ENCODE measurements at places on chromosomes 11 and 22.

GRCh38 chr22:22954656-22955055 lies 67.0 kb downstream of the IGLL5 start:
- no peak for DNase-seq

DNA sequence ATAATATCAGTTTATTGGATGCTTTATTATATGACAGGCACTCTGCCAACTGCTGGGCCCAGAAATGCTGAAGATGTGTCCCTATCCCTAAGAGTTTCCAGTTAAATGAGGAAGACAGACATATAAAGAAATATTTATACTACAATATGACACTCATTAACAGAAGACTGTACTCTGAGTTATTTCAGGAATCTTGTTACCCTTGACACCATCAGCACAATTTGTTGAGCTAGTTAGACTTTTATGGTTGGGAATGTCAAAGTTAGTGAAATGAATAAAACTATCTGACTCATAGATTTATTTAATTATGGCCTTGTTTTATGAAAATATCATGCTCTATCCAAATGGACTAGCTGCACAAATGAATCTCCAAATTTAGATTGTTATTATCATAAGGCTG lies 25.6 kb upstream of the MSANTD4 start:
- no peak for DNase-seq

DNA sequence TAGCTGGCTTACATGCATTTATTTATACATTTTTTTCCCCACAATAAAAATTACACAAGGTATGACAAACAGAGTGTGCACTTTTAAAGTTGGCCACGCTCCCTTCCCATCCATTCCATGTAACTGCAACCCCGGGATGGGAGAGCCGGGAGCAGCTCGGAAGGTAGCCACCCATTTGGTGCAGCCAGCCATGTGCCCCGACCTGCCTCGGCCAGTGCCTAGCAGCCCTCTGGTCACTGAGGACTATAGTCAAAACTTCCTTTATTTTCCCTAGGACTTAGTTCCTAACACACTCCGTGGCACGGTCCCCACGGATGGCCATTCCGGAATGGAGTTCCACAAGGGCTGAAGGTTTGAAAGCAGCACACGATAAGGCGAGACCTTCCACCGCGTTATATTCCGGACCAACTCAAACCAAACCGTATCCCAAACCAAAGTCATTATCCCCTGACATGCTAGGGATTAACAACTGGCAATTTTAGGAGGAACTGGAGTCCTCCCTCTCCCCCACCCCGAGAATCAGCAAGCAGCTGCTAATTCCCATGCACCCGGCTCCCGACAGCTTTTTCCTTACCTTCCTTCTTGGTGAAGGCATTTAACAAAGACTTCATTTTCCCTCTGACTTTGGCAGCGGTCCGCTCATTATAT lies 426.4 kb downstream of the SHANK2 start:
- no peak for DNase-seq

DNA sequence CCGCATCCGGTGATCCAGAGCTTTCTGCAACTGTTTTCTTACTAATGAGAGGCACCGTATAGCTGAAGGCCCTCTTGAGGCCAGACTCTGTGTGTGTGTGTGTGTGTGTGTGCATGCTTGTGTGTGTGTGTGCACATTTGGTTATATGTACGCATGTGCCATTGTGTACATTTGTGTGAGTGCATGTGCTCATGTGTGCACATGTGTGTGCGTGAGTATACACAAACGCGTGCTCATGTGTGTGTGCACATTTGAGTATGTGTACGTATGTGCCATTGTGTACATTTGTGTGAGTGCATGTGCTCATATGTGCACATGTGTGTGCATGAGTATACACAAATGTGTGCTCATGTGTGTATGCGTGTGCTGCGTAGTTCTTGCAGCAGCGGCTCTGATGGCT lies 12.3 kb upstream of the FGF19 start:
- DNase-seq: no peak

GRCh38 chr11:86265194-86265593 lies 20.6 kb downstream of the EED start:
- no peak for DNase-seq

DNA sequence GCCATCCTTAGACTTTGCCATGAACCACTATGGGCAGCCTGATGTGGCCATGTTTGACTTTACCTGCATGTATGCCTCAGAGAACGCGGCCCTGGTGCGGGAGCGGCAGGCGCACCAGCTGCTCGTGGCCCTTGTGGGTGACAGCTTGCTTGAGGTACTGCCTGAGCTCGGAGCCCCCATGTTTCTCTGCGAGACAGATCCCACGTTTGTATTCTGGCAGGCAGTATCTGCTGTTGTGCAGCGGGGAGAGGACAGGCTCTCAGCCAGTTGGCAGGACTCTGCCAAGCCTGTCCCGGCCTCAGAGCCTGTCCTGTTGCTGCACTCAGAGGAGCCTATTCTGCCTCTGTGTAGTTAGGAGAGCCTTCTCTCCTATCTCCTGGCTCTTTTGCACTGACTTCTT lies 109.9 kb downstream of the MICAL2 start:
- no peak for DNase-seq

DNA sequence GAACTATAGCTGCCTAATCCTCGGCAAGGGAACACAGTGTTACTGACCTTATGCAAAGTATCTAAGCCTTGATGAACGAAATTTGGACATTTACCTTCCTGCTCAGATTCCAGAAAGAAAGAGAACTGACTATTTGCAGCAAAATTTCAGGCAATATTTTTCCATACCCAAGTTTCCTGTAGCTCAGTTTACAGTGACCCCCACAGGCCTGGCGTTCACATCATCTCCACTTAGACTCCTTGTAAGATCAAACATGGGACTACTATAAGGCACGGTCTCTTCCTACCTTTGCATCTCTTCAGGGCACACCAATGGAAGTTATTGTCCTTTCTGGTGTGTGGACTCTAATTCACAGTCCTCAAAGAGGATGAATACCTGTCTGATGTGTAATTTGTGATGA lies 21.1 kb downstream of the MS4A6A start:
- no peak for DNase-seq
